ENCODE measurements at places on chromosomes 4 and X.

DNA sequence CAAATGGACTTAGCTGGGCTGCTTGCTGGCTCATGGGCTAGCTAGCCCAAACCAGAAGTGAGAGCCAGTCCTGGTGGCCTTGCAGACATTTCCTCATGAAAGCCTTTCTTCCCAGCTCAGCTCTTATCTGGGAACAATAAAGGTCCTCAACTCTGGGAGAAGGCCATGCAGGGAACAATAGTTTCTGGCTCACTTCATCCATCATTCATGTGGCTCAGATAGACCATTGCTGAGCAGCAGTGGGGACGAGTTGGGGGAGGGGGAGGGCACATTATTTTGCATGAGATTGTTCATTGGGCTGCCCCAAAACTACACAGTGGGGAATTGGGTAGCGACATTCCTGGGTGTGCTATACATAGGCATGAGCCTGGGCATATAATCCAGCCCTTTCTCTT lies 47.6 kb downstream of the NHSL2 start:
- DNase-seq = no peak

DNA sequence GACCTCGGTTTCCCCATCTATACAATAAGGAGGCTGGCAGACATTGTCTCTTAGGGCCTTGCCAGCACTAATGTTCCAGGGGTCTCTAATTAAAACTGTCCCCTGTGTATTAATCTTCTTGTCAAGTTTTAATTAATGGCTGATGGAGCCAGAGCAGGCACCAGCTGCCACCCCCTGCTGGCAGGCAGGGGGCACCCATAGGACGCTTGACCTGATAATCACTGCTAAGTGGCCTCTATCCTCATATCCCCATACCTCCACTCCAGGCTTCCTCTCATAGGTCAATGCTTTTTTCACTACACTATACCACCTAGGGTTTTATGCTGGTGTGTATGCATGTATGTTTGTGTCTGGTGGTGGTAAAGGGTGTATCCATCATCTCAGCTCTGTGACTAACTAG lies 89.4 kb downstream of the EFNB1 start:
- no peak for DNase-seq

DNA sequence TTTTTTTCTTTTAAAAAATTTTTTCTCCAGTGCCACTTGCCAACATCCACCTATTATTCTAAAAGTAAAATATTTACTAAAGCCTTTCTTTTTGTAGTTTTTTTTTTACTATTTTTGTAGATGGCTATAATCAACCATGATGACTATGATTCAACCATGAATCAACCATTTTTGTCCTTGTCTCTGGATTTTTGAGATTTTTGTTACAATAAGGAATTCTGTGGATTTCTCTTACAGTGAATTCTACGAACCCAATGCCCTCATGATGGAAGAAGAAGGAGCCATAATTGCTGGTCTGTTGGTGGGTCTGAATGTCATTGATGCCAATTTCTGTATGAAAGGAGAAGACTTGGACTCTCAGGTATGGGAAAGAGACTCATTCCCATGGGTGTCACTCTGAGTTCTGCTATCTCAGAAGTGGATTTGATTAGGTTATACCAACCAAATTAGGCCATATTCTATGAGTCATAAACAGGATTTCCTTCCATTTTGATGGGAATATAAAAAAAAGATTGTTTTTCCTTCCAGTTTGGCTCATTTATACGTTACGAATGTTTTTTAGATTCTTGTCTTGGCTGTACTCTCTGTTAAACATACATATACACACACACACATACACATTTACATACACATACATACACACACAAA lies 46.7 kb downstream of the RUFY3 start:
- DNase-seq = no peak

DNA sequence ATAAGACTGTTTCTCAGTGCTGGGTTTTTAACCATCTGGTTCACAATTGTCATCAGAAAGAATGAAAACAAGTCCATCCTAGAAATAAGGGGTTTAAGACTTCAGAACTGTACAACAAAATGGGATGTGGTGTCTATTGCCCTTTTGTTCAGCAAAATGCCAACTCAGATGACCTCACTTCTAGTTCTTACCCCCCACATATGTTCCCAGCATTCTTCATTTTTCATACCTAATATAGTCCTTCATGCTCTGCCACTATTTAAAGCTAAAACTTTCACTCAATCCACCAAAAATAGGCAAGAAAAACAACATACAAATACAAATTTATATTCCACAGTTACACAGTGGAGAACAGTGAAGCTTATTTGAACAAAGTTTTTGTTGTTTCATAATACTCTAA lies 111.4 kb downstream of the SORBS2 start:
- no peak for DNase-seq

GRCh38 chrX:69161786-69162349 lies 3.4 kb downstream of the PJA1 start:
- no peak for DNase-seq

- no peak for DNase-seq
Observed at GRCh38 chr4:185532293-185532692, 3.0 kb downstream of the PDLIM3 start.

GRCh38 chr4:145909281-145909715 lies 29.3 kb downstream of the ZNF827 start:
- DNase-seq = no peak

DNA sequence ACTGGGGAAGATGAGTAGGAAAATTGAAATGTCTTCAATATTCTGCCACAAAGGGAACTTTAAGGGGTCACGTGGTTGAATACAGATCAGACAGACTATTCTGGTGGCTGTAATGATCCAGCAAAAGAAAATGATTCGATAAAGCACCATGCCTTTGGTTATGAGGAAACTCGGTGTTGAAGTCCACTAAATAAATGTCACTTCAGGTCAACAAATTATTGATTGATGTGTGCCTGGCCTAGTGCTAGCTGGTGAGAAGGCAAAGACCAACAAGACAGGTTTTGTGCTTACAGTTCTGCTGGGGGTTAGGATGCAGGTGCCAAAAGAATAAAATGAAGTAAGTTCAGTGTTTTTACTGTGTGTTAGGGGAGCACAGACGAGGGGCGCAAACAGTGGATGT lies 142.5 kb downstream of the STAG2 start:
- DNase-seq = no peak

DNA sequence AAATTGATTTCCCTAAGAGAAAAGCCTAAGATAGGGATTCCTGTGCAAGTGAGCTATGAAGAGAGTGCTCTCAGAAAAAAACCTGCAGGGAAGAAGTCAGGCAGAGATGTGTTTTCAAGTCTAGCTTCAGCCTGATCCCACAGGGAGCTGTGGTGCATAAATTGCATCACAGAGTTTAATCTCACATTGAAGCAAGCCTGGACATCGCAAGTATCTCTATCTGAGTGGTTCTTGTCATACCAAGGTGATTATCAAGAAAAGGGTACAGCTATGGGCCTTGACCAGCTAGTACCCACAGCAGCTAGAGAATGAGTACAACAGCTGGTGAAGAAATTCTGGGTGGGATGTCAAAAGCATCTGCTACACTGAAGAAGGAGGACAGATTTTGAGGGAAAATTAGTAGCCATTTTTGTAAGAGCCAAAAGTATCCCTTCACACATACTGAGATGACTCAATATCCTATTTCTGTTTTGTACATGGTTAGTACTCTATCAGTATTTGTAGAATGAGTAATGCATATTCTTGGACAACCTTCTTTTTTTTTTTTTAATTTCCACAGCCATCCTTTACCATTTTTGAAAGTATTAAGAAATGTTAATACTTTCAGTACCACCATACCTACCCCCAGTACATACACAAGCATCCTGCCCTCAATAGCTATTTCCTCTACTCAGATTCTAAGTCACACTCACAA lies 708.9 kb downstream of the IL1RAPL1 start:
- DNase-seq = no peak

- no peak for DNase-seq
Observed at GRCh38 chrX:44675362-44676024, 132.8 kb upstream of the FUNDC1 start.

DNA sequence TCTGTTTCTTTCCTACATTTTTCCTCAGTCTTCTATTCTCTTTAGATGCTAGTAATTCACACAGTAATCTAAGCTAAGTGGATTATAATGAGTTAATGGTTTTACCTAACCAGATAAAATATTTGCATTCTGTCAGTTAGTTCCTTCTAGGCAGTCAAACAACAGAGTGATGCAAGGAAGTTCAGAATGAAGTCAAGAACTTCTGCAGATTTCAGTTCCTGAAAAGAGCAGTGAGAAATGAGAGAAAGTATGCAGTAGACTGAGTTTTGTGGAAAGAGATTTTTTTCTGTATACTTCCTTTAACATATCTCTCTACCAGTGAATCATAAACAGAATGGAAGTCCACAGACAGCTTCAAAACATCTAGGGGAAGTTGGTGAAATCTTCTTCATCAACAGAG lies 774.0 kb upstream of the POU3F4 start:
- no peak for DNase-seq

DNA sequence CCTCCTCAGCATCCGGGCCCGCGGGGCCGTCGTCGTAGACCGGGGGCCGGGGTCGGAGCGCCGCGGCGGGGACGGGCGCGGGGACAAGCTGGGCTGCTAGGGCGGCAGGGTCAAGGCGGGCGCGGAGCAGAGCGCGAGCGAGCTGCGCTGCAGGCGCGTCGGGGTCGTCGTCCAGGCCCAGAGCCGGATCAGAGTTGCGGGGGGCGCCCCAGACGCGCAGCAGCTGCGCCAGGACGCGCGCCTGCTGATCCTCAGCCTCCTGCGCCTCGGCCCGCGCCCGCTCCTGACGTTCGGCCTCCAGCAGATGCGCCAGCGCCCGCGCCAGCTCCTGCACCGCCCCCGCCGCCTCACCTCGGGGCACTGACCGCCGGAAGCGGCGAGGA lies 3.5 kb downstream of the PCSK1N start:
- no peak for DNase-seq

GRCh38 chr4:113003841-113004240 lies 45.6 kb upstream of the ANK2 start:
- DNase-seq = no peak

Data from SIG-M5 (cell line).